ENCODE measurements at places on chromosomes 16 and 17.

DNA sequence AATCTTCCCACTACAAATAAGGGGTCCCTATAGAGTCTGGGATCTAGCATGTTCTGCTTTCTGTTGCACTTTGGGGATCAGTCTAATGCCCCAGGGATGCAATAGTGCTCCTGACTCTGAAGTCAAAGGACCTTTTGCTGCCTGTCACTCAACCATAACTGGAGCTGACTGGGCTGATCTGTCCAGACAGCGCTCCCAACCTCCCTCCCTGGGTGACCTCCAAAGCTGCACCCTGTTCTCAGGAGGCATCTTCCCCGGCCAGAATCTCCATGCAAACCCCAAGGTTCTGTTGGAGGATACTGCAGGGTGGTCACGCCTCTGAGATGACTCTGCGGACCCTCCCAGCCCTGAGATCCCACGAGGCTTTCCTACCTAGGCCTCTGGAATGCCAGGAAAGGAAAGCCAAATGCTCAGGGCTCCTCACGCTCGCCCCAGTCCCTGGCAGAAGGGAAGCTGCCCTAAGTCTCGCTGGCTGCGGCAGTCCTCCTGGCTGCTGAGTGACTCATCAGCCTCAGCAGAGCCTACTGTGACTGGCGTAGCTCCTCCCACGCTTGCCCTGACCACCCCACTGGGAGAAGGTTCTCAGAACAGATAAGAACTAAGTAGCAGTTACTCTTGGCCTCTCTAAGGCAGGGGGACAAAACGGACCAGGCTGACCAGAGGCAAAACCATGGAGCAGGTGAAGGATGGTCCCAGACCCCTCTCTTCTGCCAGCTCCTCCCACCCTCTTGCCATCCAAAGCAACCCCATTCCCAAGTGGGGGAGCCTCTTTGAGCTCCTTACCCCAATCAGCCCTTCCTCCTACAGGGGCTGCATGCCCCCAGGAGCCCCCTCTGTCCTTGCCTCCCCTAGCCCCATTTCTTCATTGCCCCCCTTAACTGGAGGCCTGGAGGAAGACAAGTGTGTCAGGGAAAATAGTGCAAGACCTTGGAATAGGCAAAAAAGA is 124.1 kb upstream of the TNRC6C start:
- no peak for DNase-seq

GRCh38 chr16:27401768-27402568 is at the start of gene IL21R:
Gene IL21R, plus strand, starts transcription at chr16:27402174. Its CDS starts 27,898 bp downstream, at chr16:27430072.
- no peak for DNase-seq

- no peak for DNase-seq
These were observed 8.4 kb downstream of the DEXI start for GRCh38 chr16:10933865-10934264.

- DNase-seq = no peak
These were observed 115.7 kb downstream of the MRM1 start for GRCh38 chr17:36717088-36717487.

GRCh38 chr17:66675991-66676371 is 158.9 kb upstream of the CACNG5 start:
- no peak for DNase-seq

- no peak for DNase-seq
These were observed 3.6 kb downstream of the MAPK7 start for GRCh38 chr17:19381741-19382444.

- DNase-seq = no peak
These were observed 37.7 kb downstream of the TMEM114 start for GRCh38 chr16:8552487-8553221.

GRCh38 chr17:42049834-42050392 is 488 bp downstream of the C17orf113 start:
- DNase-seq = no peak

GRCh38 chr17:21330436-21331160 is 45.6 kb upstream of the KCNJ12 start:
- DNase-seq = no peak

DNA sequence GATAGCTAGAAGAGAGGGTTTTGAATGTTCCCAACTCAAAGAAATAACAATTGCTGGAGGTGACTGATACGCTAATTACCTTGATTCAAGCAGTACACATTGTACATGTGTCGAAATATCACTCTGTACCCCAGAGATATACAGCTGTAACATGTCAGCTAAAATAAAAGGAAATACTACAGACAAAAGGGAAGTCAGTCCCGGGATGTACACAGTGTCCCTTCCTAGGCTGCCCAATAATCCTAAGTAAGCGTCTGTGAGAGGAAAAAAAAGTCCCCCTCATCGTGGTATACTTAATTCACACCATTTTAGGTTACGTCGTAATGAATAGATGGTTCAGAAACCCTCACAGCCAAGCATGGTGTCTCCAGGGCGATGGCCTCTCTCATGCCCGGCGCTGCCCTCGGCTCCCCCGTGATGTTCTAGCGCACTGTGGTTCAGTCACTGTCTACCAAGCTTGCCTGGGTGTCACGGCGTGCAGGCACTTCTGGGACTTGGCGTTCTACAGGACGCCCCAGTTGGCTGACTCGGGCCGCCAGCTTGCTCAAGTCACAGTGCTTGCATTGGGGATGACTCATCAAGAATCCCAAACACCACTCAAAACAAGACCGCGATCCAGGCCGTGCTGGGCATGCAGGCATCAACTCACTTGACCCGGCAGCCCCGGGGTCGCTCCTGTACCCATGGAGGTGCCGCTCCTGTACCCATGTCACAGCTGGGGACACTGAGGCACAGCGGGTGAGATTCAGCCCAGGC is 27.6 kb downstream of the CCDC40 start:
- no peak for DNase-seq

DNA sequence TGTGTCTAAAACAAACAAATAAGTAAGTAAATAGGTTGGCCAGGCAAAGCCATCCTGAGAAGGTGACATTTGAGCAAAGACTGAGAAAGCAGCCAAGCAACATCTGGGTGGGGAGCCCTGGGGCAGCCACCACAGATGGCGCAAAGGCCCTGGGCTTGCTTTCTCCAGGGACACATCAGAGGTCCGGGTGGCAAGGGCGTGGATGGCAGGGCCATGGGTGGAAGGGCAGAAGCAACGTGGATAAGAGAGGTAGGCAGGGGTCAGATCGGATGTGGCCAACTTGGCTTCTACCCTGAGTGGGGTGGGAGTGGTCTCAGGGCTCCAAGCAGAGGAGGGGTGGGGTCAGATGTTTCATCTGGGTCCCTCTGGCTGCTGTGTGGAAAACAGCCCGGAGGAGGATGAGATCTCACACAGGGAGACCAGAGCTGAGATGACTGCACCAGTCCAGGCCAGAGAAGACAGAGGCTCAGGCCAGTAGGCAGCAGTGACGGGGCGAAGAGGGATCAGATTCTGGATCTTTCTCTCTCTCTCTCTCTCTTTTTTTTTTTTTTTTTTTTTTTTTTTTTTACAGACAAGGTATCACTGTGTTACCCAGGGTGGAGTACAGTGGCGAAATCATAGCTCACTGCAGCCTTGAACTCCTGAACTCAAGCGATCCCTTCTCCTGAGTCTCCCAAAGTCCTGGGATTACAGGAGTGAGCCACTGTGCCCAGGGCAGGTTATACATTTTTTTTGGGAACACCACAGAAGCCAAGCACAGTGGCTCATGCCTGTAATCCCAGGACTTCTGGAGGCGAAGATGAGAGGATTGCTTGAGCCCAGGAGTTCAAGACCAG is 6.1 kb upstream of the SPN start:
- DNase-seq = no peak

DNA sequence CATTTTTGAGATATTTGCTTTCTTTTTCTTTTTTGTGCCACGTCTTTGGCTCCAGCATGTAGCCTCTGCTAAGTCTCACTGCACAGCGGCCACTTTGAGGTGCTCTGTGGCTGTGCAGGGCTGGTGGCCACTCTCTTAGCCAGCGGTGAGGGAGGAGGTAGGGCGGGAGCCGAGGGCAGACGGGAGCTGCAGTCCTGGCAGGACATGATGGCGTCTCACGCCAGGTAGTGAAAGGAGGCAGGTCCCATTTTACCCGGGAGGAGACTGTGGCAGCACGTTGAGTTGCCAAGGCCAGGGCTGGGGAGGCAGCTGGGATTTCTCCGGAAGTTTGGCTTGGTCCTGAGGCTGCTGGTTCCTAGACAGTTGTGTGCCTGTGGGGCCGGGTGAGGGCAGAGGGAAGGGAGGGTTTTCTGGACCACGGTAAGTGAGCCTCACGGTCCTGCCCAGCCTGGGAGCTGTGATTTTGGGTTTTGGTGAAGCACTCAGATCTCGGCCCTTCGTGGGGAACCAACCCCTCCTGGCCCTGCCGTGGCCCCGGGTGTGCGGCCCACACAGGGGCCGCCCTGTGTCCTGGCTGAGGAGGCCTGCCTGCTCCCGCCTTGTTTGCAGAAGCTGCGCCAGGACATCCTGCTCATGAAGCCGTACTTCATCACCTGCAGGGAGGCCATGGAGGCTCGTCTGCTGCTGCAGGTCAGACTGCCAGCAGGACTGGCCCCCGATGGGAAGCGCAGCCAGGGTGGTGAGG is 14.4 kb downstream of the DEF8 start:
- DNase-seq = no peak

DNA sequence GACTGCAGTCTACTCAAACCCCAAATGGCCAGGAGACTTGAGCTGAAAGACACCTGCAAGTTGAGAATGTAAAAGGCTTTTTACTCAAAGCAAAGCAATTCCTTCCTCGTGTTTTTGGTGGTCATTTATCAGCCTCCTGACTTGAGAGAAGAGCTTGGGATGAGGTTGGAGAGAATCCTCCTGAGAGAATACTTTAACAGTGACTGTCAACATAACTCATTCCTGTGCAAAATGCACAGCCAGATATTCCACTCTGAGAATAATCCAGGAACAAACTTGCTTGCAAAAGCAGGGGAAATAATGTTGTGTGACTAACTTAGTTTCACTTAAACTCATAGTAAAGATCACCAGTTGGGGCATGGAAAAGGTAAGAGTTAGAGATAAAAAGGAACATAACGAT is 53.4 kb downstream of the SNTB2 start:
- DNase-seq = no peak

GRCh38 chr17:46831573-46832330 is 13.3 kb upstream of the WNT3 start:
- DNase-seq = no peak

GRCh38 chr17:61575352-61575975 is 15.6 kb downstream of the NACA2 start:
- DNase-seq = no peak

DNA sequence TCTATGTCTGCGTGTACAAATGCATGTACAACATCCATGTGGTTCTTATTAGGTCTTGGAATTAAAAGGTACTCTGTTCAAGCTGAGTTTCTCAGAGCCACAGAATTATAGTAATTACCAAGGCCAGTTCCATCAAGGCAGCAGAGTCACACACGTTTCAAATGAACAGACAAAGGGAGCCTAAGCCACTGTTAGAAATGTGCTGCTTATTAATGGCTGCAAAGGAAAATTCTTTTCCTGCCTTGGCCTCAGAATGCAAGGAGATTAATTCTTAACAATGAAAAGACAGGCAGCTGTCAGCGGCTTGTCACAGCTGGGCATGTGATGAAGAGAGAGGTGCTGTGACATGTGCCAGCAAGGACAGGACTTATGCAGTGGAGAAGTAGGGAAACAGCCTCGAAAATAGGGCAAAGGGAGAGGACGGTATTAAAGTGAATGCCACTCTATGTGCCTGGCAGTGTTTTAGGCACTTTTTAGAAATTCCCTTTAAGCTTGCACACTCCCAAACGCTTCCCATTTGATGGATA is 100.1 kb upstream of the CLEC3A start:
- no peak for DNase-seq

DNA sequence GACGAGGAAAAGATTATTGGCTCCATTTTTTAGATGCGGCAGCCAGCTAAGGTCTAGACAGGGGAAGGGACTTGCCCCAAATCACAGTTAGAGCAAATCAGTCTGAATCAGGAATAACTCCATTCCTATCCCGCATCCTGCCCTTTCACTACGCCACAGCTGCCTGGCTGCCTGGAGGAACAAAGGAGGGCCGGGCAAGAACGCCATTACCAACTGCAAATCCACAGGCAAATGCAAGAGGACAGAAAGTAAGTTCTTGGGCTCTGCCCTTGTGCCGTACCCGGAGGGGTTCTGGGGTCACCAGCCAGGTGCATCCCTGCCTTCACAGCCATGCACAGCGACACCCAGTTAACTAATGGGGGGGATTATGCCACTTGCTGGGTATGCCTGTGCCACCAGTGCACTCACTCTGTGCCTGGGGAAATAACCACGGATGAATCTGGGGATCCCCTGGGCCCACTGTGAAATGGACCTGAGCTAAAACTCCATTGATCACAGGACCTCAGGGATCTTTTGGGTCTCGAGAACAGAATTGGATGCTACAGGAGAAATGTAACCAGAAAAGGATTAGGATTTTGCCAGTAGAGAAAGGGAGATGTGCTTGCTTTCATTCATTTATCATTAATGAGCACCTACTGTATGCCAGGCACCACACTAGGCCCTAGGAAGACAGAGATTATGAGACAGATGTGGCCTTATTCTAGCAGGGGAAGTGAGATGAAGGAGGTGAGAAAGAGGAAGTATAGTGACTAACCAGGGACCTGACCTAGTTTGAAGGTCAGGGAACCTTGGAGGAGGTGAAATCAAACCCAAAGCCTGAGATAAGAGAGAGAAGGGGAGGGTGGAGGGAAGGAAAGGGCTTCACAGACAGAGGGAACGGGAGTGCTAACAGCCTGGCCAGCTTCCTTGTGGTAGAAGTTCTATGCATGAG is 17.7 kb downstream of the BCL7C start:
- no peak for DNase-seq

DNA sequence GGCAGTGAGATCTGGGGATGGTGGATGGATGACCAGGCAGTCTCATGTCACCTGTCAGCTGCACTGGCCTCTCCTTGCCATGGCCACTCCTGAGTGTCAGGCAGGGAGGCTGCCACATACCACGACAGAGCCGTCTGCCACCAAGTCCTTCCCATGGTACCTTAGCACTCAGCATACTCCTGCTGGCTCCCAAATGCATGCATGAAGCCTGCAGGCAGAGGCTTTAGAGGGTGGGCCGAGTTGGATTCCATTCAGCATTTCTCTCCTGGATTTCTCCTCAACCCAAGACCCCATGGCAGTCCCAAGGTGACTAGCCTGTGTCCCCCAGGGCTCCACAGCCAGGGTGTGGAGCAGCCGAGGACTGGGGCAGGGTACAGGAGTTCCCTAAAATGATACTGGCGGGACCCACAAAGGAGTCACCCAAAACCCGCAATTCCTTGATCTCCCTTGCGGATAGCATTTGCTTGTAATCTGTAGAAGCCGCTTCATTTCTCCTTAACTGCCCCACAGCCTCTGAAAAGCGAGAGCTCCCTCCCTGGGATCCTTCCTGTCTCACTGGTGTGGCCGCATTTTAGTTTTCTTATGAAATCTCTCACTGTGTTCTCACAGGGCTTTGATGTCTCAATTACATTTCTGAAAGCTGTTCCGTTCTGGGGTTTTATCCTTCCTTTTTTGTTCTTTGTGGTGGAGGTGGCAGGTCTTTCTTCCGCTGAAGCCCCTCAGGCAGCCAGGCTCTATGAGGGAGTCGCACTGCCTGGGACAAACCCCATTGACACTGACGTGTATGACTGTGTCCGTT is 141.4 kb downstream of the SOCS1 start:
- no peak for DNase-seq

DNA sequence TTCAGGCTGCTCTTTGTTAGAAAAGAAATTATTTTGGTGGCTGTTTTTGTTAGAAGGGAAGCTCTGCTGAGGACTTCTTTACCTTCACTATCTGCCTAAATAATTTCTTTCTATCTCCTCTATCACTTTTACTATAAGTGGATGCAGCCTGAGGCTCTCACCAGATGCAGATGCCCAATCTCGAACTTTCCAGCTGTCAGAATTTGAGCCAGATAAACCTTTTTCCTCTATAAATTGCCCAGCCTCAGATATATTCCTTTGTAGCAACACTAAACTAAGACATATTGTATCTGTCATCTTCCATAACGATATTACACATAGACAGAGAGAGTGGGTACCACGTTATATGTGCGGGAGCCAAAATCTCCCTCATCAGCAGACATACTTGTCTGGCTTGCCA is 15.7 kb upstream of the CDH8 start:
- no peak for DNase-seq
